Activated CD4-positive, alpha-beta T cell treated with anti-CD3 and anti-CD28 coated beads for 4 hours (primary cell): ENCODE measurements at places on chromosomes 7 and 10.

GRCh38 chr10:11908991-11909390, 85.8 kb downstream of the PROSER2 start:
- no peak for DNase-seq

- DNase-seq = no peak
Measured at GRCh38 chr10:124291001-124291701, 127.6 kb downstream of the OAT start.

- peak; percentile 51 for DNase-seq
Measured at GRCh38 chr7:111083413-111083812, 7.5 kb upstream of the LRRN3 start.

- no peak for DNase-seq
Measured at GRCh38 chr10:1242975-1243374, 186.8 kb downstream of the WDR37 start.

GRCh38 chr10:132539894-132540293, 2.3 kb downstream of the INPP5A start:
- peak; percentile 39 for DNase-seq

DNA sequence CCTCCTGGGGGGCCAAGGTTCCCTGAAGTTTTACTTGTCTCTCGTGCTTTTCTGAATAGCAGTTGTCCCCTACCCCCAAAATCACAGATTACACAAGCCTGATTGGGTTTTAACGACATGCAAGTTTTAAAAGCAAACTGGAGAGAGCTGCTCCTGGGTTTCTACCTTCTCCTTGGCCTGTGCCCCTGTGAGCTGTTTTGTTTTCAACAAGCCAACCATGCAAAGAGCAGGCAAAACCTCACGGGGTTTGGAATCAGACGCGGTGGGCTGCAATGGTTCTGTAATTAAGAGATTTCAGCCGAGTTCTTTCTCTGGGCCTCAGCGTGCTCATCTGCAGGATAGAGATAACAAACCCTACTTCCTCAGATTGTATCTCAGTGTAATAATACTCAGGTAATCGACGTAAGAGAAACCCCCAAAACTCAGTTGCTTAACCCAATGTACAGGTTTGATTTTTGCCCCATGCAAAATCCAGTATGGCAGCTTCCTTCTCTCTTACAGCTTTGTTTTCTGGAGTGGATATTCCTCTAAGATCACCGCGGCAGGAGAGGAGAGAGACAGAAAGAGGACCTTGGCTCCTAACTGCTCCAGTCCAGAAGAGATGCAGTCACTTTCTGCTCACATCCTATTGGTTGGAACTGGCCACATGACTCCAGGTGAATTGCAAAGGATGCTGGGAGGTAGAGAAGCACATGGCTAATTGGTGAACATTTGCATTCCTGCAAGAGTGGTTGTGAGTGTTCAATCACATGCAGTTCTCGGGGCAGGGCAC, 42.0 kb downstream of the MYL10 start:
- no peak for DNase-seq

DNA sequence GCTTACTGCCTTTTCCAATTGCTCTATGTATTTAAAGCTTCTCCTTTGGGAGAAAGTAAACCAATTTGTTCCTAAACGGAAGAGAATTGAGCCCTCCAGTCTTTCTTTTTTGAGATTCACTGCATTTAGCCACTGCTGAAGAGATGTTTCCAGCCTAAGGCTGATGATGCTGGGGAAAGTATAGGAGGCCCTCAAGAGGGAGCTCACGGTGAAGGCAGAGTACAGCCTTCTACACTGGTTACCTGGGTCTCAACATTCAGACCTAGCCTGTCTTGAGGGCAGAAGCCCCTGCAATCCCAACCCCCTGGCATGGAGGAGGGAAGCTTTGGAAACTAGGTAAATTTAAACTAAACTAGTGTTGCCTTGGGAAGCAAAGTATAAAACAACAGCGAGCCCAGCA, 316.7 kb upstream of the TPK1 start:
- DNase-seq = no peak
